A375 (cell line): ENCODE measurements at places on chromosomes 11 and 22. TPM values are rescaled to one million over a fixed set of nuclear protein-coding genes. Genes with fewer than 3 reads are reported as not detected.

CFAP300 gene
- total RNA-seq: 1.4 and 4.1 TPM in 2 replicates

RIMBP3B gene
- total RNA-seq: 0.53 TPM in 2 replicates

ADM2 gene
- total RNA-seq: 6.3 and 7.4 TPM in 2 replicates

OR8D1 gene
- not detected in 2 replicates for total RNA-seq

SMC1B gene
- not detected in 2 replicates for total RNA-seq
